DMS 273 treated with DMSO at 0.1 percent for 48 hours (cell line): ENCODE measurements at places on chromosomes 3 and 15.
A peak's percentile ranks its signal among the peaks of the same experiment; 100 is the strongest.

- no peak for DNase-seq
Observed at GRCh38 chr3:13207578-13207922, 134.3 kb upstream of the IQSEC1 start.

DNA sequence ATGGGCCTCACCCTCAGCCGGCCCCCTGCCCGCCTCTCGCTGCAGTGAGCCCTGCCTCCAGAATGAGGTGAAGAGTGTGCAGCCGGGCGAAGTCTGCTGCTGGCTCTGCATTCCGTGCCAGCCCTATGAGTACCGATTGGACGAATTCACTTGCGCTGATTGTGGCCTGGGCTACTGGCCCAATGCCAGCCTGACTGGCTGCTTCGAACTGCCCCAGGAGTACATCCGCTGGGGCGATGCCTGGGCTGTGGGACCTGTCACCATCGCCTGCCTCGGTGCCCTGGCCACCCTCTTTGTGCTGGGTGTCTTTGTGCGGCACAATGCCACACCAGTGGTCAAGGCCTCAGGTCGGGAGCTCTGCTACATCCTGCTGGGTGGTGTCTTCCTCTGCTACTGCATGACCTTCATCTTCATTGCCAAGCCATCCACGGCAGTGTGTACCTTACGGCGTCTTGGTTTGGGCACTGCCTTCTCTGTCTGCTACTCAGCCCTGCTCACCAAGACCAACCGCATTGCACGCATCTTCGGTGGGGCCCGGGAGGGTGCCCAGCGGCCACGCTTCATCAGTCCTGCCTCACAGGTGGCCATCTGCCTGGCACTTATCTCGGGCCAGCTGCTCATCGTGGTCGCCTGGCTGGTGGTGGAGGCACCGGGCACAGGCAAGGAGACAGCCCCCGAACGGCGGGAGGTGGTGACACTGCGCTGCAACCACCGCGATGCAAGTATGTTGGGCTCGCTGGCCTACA is 8.5 kb downstream of the GRM2 start:
- no peak for DNase-seq

DNA sequence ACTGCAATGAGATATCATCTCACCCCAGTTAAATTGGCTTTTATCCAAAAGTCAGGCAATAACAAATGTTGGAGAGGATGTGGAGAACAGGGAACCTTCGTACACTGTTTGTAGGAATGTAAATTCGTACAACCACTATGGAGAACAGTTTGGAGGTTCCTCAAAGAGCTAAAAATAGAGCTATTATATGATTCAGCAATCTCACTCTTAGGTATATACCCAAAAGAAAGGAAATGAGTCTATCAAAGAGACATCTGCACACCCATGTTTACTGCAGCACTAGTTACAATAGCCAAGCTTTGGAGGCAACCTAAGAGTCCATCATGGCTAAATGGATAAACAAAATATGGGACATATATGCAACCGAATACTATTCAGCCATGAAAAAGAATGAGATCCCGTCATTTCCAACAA is 68.0 kb upstream of the HES1 start:
- no peak for DNase-seq

DNA sequence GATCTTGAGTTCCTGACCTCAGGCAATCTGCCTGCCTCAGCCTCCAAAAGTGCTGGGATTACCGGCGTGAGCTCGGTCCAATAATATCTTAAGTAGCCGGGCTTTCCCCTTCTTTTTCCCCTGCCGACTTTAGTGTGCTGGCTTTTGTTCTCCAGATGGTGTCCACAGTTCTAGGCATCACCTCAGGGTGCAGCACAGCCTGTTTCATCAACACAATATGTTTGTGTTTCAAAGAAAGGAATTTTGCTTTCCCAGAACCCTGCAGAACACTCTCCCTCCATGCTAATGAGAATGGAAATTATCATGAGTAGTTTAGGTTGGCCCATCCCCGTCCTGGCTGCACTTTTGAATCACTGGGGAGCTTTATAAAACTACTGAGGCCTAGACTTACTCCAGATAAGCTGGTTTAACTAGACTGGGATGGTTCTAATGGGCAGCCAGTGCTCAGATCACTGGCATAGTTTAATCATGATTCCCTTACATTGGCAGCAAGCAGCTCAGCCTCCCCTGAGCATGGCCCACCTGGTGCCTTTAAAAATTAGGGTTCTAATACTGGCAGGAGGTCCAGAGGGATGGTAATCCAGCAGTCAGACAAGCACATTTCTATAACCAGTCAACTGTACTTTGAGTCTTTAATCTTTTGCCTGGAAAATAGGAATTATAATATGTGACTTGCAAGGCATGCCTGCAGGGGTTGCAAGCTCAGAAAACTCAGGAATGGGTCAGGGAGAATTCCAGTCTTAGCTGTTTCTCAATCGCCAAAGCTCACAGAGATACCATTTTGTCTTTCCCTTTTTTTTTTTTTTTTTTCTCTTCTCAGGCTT is 127.6 kb upstream of the RASGRP1 start:
- DNase-seq: no peak

DNA sequence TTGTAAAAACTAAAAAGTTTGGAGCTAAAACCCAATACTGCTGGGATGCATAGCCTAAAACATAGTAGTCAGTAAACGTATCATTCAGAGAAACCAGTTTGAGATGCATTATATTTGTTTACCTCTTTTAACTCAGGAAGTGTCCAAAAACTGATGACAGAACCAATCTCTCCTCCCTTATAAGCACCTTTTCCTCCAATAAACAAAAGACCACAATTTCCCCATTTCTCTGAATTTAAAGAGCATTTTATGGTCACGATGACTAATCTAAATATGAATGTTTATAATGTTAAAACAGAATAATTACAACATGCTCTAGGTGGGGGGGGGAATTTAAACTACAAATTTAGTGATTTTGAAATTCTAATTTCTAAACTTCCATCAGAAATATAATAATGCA is 58.5 kb downstream of the CEP63 start:
- DNase-seq: no peak

DNA sequence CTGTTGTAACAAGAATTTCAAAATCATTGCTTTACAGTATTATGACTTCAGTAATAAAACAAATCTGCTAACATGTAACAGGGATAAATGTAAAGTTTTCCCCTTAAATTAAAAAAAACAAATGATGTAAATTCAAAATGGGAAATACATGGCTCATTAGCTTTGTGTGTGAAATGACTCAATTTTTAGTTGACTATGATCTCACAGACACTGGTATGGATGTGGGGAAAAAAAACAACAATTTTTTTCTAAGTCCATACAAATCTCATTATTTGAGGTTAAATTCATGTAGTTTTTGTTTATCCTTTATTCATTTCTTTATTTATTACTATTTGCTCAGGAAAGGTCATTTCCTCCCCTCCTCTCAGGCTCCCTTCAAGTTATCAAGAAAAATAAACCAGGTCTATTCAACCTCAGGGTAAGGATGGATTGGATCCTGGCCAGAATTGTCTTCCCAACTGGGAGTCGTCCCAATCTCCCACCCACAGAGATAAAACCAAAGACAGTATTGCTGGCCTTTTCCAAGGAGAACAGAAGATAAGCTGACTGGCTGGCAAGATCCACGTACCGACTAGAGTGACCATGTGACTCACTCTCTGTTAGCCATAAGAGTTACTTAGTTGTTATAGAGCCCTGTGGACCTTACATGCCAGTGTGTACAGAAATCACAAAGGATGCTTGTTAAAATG is 373.3 kb downstream of the GAP43 start:
- no peak for DNase-seq

DNA sequence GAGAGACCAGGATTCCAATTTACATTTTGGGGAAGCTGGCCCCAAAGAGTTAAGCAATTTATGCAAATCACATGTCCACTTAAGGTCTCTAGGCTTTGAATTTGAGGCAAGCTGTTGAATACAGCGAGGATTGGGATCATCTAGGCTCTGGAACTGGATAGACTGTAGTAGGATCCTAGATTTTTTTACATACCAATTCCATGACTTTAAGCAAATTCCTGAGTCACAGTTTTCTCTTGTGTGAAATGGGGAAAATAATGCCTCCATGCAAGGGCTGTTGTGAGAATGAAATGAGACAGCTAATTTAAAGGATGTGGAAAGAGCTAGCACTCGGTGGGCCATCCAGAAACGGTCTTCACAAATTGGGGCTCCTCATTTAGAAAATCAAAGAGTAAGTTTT is 103.4 kb downstream of the MINAR1 start:
- no peak for DNase-seq

DNA sequence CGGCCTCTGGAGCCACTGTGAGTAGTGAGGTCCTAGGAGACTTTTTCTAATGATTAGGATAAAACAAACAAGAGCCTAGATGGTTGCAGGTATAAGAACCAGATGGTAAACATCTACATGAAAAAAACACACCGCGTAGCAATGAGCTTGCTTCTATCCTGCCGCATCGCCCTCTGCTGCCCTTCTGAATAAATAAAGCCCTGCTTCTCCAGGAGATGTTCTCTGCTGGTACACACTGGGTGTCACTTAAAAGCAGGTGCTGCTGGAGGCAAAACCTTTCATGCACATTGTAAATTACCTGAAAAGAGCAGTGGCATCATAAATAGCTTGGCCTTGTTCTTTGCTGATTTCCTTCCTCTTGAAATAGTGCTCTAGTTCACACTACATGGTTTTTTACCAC is 164.4 kb upstream of the TOPAZ1 start:
- no peak for DNase-seq

GRCh38 chr3:157127831-157128767 is 31.8 kb downstream of the CCNL1 start:
- DNase-seq: no peak

DNA sequence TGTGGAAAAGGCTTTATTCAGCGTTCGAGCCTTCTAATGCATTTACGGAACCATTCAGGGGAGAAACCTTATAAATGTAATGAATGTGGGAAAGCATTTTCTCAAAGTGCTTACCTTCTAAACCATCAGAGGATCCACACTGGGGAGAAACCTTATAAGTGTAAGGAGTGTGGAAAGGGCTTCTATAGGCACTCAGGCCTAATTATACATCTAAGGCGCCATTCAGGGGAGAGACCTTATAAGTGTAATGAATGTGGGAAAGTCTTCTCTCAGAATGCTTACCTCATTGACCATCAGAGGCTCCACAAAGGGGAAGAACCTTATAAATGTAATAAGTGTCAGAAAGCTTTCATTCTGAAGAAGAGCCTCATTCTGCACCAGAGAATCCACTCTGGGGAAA is 6.2 kb upstream of the ZNF35 start:
- no peak for DNase-seq

DNA sequence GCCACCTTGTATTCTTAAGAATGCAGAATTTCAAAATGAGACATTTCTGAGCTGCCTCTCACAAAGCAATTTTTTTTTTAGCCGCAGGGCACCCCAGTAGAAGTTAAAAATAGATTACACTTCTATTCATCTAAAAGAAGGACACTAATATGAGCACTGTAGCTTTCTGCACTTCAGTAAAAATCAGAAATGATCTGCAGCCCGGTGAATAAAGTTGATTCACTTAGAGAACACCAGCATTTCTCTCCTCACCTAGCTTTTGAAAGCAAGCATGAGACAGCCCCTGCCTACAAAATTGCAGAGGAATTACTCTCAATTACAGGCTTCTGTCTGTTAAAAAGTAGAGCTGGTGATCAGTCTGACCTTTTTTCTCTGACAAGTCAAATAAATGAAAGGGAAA is 1062.4 kb downstream of the FHIT start:
- no peak for DNase-seq

- peak; percentile 69 for DNase-seq
Observed at GRCh38 chr3:144085964-144086363, 114.3 kb downstream of the DIPK2A start.

- DNase-seq: no peak
Observed at GRCh38 chr15:64583519-64583918, 123.1 kb downstream of the ZNF609 start.

- DNase-seq: no peak
Observed at GRCh38 chr15:98035577-98036010, 75.1 kb downstream of the ARRDC4 start.

- DNase-seq: no peak
Observed at GRCh38 chr15:68126396-68126795, 72.3 kb downstream of the PIAS1 start.

- no peak for DNase-seq
Observed at GRCh38 chr3:52062505-52062904, 6.1 kb upstream of the DUSP7 start.
